ENCODE measurements at places on chromosomes 7 and 10.

DNA sequence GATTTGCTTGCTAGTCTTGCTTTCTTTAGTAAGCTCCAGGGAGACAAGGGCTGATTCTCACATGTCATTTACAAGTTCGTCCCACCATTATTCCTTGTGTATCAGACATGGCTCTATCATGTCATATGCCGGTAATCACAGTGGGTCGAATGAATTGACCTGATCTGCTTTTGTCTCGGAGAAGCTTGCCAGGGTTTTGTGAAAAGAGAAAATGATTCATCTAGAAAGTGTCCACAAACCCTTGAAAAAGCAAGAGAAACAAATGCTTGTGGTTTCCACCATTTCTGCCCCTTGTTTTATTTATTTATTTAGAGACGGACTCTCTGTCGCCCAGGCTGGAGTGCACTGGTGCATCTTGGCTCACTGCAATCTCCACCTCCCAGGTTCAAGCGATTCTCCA, 278.5 kb downstream of the TCF7L2 start:
- no peak for DNase-seq

DNA sequence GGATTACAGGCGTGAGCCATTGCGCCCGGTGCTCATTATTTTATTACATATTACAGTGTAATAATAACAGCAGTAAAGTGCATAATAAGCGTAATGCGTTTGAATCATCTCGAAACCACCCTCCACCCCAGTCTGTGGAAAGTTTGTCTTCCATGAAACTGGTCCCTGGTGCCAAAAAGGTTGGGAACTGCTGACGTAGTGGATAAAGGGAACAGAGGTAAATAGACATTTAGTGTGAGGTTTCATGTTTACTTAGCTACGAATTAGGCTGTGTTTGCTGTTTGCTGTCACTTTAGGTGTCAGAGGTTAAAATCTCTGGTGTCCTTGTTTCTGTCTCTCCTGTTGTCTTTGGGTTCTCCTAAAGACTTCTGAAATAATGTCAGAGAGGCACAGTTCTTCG, 60.3 kb upstream of the SLC39A12 start:
- no peak for DNase-seq

GRCh38 chr10:4765428-4765827, 60.6 kb upstream of the AKR1E2 start:
- DNase-seq = no peak

DNA sequence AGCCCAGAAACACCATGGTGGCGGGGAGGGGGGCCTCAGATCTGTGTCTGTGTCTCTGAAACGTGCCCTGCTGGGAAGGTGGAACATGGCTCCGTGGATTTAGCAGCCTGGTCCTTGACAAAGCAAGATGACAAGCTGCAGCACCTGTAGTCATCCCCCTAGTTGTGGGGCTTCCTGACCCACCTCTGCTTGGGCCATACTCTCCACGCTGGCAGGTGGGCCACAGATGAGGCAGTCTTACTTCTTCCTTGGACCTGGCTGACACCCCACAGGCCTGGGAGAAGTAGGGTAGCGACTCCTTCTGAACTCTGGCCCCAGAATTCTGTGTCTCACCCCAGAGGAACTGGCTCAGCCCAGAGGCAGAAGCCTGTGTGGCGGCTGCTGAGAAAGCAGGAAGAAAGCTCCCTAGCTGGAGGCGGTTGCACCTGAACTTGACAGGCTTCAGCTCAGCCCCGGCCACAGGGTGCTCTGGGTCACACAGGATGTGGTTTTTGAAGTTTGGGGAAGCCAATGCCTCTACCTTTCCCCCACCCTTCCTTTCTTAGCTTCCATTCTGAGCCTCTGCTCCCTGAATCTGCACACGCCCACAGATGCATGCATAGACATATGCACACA, 113.9 kb downstream of the ABLIM1 start:
- peak; percentile 77 for DNase-seq

- DNase-seq = no peak
Observed at GRCh38 chr10:19577807-19578206, 238.4 kb upstream of the PLXDC2 start.

- no peak for DNase-seq
Observed at GRCh38 chr10:128979405-128979804, 487.6 kb upstream of the MGMT start.

- peak; percentile 40 for DNase-seq
Observed at GRCh38 chr10:132158122-132158741, 28.5 kb upstream of the DPYSL4 start.

DNA sequence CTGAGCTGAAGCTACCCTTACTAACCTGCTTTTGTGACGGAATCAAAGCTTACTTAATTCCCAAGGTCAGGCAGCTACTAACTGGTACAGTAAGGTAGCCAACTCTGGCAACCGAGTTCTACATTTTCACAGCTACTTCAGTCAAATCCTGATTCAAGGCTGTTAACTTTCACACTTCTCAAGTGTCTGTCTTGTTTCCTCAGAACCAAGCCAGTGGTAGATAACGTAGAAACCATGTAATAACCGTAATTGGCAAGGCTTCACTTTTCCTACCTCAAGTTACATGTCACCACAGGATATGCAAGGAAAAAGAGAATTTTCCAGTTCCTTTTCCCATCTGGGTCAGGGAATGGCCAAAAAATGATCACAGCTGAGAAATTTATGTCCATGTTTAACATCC, 746.7 kb downstream of the NRG3 start:
- DNase-seq = no peak

DNA sequence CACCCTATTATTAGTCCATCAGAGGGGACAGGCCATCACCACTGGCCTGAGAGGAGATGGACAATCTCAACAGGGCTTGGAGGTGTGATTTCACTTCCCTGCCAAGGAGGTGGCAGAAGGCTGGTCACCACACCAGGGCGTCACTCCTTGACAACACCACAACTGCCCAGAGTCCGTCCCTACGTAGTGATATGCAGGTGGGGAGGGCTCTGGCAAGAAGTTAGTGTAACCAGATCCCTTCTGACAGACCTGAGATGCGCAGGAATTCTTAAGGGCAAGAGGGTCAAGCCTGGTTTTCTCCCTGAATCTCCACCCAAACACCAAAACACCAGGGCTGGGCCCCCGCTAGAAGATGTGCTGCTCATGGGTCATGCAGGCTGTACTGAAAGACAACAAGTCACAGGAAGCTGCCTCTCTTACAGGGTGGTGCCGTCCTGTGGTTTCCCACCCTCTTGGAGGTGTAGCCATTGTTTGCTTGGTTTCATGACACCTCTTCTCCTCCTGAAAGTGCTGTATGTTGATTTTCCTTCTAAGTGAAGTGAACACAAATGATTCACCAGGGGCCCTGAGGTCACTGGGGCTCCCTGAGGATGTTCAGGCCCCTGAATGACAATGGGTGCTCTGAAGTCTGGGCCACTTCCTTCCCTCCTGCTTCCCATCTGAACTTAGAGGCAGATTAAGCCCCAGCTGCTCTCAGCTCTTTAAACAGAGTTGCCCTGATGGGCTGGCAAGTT, 27.1 kb downstream of the ATXN7L1 start:
- DNase-seq = peak; percentile 77

DNA sequence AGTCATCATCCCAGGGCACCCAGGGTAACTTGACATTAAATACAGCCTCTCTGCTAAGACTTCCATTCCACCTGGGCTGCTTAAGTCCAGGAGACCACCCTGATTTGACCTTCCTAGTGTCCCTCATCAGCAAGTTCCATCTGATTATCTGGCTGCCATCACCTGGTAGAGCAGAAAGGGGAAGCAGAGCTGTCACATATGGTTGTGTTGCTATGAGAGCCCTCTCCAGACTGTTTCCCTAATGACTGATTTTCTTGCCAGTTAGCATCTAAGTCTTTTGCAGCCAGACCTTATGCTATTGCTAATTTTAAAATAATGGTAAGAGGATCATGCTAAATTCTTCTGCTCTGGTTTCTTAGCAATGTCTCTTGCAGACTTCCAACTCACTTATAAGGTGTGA, 38.7 kb downstream of the KCNH2 start:
- no peak for DNase-seq

GRCh38 chr10:17599089-17599488, 18.1 kb downstream of the HACD1 start:
- no peak for DNase-seq

DNA sequence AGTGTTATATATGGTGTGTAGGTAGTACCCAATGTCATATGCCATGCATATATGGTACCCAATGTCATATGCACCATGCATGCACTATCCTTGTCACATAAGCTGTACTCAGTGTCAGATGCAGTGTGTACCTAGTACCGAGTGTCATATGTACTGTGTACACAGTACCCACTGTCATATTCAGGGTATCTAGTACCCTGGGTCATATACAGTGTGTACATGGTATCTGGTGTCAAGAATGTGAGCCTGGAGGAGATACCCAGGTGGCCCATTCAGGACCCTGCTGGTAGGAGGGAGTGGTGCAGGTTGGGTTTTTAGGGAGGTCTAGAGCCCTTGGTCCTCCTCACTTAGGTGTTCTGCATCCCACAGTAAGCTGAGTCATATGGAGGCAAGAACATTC, 1.8 kb downstream of the ZMYND11 start:
- DNase-seq = peak; percentile 72

GRCh38 chr10:80515511-80515910, 22.2 kb upstream of the SH2D4B start:
- no peak for DNase-seq

GRCh38 chr10:14047431-14047830, 283.3 kb downstream of the FRMD4A start:
- DNase-seq = no peak

- no peak for DNase-seq
Observed at GRCh38 chr7:30201161-30201666, 66.4 kb downstream of the MTURN start.

GRCh38 chr10:58781873-58782488, 269.3 kb downstream of the BICC1 start:
- no peak for DNase-seq

DNA sequence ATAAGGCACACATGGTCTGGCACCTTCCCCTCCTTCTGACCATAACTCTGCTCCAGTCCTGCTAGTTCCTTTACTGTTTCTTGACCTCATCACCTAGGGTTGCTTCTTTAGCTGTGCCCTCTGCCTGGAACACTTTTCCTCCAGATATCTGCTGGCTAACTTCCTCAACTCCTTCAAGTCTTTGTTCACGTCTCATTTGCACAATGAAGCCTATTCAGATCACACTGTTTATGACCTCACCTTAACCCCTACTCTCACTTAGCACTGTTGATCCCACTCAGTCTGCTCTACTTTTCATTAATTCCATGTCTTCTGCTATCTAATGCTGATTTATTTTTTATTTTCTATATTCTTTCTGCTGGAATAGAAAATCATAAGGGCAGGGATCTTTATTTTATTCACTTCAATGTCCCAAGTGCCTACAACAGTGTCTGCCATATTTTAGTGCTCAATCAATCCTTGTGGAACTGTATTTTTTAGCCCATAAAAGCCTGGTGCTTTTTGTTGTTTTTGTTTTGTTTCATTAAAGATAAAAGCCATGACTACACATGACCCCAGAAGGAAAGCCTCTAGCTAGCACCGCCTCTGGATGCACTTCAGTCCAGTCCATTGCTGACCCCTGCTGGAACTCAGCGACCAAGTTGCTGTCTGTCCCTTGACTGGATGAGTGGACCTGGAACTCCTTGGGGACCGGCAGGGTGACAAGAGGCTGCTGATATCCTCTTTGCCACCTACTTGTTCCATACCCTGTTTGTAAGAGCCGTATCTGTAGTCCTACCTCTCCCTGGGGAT, 12.3 kb downstream of the KLF14 start:
- DNase-seq = peak; percentile 22

GRCh38 chr7:16801111-16801542, 3.7 kb downstream of the AGR2 start:
- DNase-seq = no peak

GRCh38 chr7:27147199-27148030, at the start of gene HOXA6:
Gene HOXA6 (minus strand): TSS chr7:27147774. CDS start chr7:27147749, 25 bp downstream.
- DNase-seq = no peak

GRCh38 chr10:121002586-121003205, 151.5 kb downstream of the WDR11 start:
- DNase-seq = no peak

DNA sequence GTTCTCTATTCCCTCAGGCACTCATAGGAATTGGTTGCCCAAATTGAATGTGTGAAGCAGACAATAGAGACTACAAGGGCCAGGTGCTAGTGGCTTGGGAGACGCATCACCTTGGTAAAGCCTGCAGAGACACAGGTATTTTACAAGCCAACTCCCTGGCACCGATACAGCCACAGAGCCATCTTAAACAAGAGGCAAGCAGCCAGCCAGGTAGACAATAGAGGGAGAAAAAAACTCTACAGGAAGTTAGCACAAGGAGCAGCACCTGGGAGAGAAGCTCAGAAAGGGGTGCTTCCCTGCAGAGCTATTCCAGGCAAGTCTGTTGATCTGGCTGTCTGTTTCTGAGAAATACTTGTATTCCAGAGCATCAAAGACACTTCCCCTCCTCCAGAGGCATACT, 43.0 kb upstream of the CDK1 start:
- no peak for DNase-seq

DNA sequence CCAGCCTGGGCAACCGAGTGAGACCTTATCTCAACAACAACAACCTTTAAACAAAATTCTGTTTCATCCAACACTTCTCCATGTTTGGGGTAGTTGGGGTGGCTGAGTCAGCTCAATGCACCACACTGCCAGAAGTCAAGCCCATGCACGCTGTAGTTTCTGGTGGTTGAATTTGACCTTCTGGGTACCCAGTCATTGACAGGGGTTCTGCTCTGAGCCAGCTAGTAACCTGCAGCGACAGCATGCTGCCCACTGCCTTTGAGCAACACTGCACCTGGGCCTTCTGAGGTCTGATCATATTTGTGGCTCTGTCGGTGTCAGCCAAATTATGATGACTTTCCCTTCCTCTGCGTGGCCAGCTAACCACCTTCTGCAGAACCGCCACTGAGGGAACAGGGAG, 84.6 kb upstream of the ZNF438 start:
- DNase-seq = no peak

- no peak for DNase-seq
Observed at GRCh38 chr7:103932389-103932788, 57.1 kb downstream of the RELN start.

GRCh38 chr10:76644476-76644875, 993.1 kb downstream of the KCNMA1 start:
- DNase-seq = no peak

DNA sequence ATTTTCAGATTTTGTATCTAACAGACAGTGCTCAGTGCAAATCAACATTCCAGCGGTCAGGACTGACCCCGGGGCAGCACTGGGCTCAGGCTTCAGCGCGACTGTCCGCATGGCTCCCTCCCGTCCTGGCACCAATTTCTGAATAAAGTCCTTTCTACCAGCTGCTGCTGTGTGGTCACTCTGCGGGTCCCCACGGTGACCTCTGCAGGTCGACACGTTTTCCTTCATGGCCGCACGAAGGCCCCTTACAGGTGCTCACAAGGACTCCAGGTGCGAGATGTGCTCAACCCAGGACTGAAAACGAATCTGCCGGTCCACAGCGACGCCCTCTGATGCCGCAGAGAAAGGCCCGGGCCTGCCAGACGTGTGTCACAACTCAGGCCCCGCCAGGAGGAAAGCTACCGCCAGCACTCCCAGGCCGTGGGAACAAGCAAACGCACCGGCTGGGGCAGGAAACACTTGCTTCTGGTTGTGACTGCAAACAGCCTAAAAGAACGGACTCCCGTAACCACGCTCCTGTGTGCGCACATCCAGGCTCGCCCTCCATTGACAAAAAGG, 3.7 kb upstream of the UTF1 start:
- no peak for DNase-seq
